Prostate gland (tissue), 2 donors: ENCODE measurements at places on chromosomes 4 and X. TPM values are rescaled to one million over a fixed set of nuclear protein-coding genes. Genes with fewer than 3 reads are reported as not detected.

DNA sequence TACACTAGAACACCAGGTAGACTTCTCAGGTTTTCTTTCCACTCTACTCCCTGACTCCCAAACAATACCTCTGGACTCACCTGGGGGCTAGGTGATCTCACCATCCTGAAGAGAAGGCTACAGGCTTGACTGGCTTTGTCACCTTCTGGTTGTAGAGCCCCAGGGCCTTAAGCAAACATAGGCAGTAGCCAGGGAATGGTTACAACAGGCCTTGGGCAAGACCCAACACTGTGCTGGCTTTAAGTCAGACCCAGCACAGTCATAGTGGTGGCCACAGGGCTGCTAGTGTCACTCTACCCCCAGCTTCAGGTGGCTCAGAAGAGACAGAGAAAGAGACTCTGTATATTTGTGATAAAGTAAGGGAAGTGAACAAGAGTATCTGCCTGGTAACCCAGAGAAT, 118.1 kb upstream of the EMCN start:
- DNase-seq: no peak

DNA sequence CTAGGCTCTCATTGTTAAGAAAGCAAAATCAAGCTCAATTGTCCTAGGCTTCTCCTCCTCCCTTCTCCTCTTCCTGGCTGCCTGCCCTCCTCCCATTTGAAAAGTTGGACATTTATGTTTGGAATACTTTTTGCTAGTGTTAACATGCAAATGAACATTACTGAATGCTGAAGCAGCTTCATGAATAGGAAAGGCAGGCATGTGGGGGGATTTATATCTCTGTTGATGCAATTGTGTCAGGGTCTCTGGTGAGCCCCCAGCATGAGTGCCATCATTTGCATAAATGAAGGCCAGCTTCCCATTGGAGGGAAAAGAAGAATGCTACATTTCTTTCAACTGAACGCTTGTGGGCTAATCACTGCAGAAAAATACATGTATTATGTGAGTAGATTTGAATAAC, 160.1 kb upstream of the NDST3 start:
- no peak for DNase-seq

- DNase-seq: no peak
These were observed 175.6 kb upstream of the MAGEB2 start for GRCh38 chrX:30039768-30040167.

Gene TSPAN7
- total RNA-seq: 16.4 TPM

Gene EGFL6
- not detected for total RNA-seq

DNA sequence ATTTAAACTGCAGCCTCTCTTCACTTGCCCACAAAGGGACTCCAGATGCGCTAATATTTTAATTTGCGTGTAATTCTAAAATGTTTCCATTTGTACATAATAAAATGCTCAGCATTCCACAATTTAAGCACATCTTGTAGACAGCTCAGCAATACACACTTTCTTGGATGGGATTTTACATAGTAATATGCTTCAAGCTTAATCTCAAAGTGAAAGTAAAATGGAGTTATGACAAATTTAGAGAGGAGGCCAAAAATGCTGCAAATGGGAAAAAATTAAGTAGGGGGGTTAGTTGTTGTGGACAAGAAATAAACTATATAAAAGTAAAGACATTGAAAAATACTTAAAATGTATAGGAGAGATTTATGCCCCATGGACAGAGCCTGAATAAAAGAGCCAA, 149.1 kb downstream of the FBXO8 start:
- DNase-seq: no peak

GRCh38 chrX:54808605-54809483, 1.3 kb downstream of the MAGED2 start:
- peak; percentile 90 for DNase-seq

- DNase-seq: no peak
These were observed 538 bp downstream of the SCML2 start for GRCh38 chrX:18353931-18354368.

GRCh38 chr4:170047771-170048354, 21.7 kb upstream of the MFAP3L start:
- DNase-seq: peak; percentile 60

DNA sequence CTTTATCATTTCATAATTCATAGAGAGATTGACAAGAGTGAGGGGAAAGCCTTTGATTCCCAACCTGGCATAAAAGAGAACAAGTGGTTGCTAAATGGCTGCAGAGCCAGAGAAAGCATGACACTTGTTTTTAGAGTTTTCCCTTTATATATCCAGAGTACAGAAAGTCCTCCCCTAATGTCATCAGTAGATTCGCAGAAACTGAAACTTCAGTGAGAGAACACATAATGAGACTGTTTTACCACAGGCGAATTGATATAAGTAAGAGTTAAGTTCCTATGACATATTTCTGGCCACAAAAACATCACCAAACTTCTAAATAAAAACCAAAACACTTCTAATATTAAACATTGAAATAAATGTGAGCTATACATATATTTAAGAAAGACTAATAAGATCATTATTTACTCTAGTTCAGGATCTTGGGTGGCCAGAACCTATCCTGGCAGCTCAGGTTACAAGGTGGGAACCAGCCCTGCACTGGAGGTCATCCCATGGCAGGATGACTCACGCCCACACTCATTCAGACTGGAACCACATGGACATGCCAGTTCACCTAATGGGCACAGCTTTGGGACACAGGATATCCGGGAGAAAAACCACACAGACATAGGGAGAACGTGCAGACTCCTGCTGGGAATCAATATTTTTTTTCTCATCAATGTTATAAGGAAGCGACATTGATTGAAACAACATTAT, 35.5 kb downstream of the NWD2 start:
- no peak for DNase-seq

GRCh38 chr4:178142724-178143123, 700.5 kb upstream of the AGA start:
- no peak for DNase-seq

GRCh38 chr4:35166466-35166865, 1077.8 kb downstream of the ARAP2 start:
- no peak for DNase-seq

Gene HMGN5
- 5.6 TPM for total RNA-seq

- no peak for DNase-seq
These were observed 31.5 kb upstream of the HTRA3 start for GRCh38 chr4:8238036-8238511.

- DNase-seq: no peak
These were observed 967.8 kb upstream of the DIAPH2 start for GRCh38 chrX:95716841-95717240.

Gene MAGEB2
- total RNA-seq: 29.5 TPM

DNA sequence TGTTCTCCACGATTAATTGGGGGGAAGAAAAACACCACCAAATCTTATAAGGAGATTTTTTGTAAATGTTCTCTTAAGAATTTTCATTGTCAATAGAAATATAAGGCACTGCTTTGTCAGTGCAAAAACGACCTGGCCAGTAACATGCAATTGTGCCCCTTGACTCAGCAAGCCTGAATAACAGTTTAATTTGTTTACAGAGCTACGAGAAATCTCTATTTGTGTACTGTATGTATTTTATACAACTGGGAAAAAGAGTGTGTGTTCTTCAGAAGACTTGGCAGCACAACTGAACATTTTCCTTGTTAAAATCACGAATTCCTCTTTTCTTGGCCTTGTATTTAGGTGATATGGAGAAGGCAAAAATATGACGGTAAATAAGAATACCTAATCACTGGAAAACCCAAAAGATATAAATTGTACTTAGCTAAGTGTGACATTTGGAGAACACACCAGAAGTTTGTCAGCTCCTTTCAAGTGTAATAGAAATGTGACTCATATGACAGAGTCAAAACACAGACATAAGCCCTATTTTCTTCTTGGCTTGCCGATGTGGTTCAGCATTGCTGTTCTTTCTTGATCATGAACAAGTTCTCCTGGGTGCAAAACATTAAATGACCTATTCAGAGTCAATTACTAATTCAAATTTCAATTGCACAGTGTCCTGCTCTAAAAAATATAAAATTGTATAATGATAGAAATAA, 945.0 kb upstream of the INTU start:
- no peak for DNase-seq

Gene CT55
- not detected for total RNA-seq

DNA sequence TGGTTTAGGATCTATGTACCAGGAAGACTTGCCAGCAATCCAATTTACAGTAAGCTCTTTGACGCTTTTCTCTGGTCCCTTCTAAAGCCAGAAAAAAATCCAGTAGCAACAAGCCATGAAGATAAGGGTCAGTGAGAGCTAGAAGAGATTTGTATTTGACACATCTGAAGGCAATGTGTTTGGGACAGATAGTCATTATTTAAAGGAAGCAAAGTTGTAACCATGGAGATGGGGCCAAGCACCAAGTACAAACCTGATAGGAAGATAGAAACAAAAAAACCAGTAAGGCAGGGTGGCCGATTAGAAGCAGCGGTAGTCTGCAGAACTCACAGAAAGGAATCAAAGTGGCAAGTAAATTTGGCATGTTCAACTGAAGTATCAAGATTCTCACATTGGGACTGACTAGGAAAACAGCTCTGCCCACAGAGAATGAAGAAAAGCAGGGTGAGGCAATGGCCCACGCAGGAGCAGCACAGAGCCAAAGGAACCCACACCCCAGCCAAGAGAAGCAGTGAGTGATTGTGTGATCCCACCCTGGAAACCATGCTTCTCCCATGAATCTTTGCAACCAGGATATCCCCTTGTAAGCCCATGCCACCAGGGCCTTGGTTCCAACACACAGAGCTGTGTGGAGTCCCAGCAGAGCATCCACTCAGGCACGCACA, 12.9 kb upstream of the C4orf54 start:
- DNase-seq: no peak

GRCh38 chr4:57342411-57342810, 232.2 kb upstream of the IGFBP7 start:
- DNase-seq: no peak

Gene GPRASP1
- total RNA-seq: 15.8 TPM

Gene SSX2
- 12.4 TPM for total RNA-seq

DNA sequence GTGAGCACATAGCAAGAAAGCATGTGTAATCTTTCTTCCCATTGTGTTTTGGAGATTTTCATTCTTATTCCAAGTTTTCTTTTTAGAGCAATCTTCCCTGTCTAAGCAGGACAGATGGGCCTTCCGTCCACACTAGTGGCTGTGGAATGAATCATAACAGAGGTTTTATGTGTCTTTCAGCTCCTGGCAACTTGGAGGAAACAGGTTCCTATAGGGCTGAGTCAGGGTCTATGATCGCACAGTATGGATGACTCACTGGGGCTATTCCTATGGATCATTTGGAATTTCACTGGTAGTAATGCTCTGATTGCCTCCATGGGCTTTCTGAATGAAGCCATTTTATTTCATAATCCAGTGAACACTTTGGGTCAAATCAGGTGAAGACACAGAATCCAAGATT, 51.8 kb upstream of the CBLL2 start:
- DNase-seq: no peak

DNA sequence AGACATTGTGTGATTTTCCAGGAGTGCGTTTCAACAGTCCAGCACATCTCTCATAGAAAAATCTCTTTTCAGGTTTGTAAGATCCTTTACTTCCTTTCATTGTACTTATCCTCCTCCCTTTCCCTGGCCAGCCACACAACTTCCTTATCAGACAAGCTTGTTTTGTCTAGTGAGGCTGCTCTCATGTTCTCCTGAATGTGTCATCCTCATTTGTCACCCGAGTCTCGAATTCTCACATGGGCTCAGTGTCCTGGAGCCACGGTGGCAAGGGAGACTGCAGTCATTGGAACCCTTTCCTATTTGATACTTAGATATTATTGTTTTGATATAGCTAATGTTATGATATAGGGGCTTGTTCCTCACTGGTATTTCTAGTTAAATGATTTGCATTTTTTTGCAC, 16.9 kb downstream of the SYNPO2 start:
- no peak for DNase-seq

Gene CHRDL1
- 61.4 TPM for total RNA-seq

GRCh38 chr4:163895378-163896005, 401.0 kb downstream of the TMA16 start:
- no peak for DNase-seq

GRCh38 chr4:185357211-185357610, 38.5 kb downstream of the LRP2BP start:
- no peak for DNase-seq

Gene CDS1
- total RNA-seq: 19.9 TPM

GRCh38 chr4:63921561-63921960, 487.7 kb downstream of the TECRL start:
- DNase-seq: no peak

DNA sequence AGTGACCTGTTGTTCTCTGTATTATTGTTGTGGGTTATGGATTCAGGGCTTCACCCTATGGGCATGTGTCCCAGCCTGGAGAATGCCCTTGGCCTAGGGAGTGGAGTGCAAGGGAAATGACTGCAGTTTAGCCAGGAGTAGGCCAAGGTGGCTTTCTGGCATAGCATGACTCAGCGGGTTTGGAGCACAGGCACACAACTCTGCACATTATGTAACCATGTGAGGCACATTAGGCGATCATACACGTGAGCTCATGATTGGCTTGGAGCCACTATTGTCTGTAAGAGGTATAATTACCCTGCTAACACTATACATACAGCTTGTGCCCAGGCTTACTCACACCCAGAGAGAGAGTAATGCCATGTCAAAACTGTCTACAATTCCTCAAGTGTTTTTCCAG, 35.1 kb upstream of the TACR3 start:
- no peak for DNase-seq

DNA sequence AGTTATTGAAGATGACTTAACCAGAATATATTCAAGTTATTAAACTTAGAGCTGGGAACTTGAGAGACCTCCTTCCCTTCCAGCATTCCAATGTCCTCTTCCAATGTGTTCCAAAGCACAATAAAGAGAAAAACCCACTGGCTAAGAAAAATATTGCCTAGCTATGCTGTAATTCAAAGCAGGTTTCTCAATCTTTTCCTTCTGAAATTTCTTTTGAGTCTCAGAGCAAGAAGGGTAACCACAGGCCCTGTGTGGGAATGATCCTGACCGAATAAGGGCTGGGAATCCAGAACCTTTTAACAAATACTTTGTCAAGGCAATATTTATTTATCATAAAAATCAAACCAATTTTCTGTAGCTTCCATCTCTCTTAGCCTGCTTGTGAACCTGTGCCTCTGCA, 150.7 kb upstream of the SFRP2 start:
- DNase-seq: no peak

Gene KLHL13
- total RNA-seq: 8.9 TPM

DNA sequence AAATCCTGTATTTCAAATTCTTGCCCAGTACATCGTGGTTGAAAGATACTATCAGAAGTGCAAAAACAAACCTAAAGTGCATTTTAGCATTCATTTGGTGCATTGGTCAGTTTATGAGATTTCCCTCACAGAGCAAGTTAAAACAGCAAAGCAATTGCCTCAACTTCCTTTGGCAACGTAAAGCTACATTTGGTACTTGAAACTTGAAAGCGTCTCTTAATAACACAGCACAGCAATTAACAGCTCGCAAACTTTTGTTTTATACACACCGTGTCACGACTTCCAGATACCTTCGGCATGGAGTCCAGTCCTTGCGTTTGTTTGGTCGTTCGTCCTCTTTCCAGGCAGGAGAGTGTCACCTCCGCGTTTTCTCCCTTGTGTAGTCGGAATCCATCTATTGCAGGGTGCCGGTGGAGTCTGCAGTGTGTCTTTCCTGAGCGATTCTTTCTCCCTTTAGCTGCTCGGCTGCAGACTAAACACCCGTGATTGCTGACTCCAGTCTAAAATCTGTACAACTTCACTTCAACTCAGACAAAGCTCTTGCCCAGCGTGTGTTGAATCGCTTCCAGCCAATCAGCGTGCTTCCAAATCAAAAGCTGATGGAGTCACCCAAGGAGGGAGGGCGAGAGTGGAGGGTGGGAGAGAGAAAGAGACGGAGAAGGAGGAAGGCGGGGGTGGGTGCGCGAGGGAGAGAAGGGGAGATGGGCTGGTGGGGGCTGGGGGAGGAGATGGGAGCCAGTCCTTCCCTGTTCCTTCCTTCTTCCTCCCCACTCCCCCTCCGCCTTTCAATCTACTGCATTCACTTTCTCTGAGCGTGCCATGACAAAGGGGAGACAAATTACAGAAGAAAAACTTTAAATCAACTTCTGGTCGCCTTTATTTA, at the start of gene PCDH18:
Gene PCDH18 (minus strand): TSS at position 509 of the 883 bp plus-strand sequence. CDS start 406 bp downstream, at position 103.
- DNase-seq: peak; percentile 76

Gene ATP6AP2
- total RNA-seq: 118 TPM
